ENCODE measurements at places on chromosomes 7 and 10.

- DNase-seq: peak; percentile 17
Measured at GRCh38 chr7:51606601-51607154, 290.1 kb upstream of the COBL start.

DNA sequence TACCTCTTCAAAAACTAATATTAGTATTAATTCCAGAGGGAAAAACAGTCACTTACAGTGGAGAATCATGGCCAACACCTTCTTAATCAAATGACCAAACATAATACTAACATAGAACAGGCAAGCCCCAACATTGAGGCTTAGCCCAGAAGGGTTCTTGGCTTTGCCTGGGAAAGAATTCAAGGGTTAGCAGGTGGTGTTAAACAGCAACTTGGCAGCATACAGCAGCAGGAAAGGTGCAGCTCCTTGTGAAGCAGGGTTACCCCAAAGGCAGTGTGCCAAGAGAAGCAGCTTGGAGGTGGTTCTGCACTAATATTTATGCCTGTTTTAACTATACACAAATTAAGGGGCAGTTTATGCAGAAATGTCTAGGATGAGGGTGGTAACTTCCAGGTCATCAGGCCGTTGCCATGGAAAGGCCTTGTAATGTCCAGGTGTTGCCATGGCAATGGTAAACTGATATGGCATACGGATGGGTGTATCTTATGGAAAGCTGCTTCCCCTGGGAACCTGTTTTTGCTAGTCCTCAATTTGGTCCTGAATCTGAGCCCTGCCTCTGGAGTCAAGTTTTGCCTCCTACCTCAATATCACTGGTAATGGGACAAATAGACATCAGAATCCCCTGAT, 27.2 kb upstream of the BEND7 start:
- DNase-seq: peak; percentile 31

GRCh38 chr7:156927571-156928405, 21.7 kb upstream of the NOM1 start:
- peak; percentile 25 for DNase-seq

- DNase-seq: no peak
Measured at GRCh38 chr7:80823057-80823456, 95.8 kb downstream of the SEMA3C start.

DNA sequence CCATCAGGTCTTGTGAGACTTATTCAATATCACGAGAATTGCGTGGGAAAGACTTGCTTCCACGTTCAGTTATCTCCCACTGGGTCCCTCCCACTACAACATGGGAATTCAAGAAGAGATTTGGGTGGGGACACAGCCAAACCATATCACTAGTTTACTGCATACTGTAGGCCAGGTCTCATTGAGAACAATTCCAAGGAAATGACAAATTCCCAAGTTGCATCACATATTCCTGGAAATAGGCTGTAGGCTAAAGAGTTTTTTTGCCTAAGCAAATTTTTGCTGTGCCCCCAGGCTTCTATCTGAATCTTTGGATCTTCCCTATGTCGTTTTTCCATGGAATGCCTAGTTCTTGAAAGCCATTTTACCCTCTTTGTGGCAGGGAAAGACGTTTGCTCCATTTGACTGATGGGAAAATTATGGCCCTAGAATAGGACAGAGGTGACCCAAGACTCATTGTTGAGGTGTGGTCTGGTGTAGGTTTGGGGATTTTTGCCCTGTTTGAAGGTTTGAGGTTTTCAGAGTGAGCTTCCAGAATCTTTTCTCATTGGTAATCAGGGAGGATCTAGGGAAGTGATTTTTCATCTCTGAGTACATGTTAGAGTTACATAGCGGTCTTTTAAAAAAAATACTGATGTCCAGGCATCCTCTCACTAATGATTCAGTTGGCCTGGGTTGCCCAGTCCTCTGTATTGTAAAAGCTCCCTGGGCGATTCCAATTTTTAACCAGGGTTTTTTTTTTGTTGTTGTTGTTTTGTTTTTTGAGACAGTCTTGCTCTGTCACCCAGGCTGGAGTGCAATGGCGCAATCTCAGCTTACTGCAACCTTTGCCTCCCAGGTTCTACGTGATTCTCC, 44.4 kb downstream of the TACR2 start:
- DNase-seq: no peak

- DNase-seq: no peak
Measured at GRCh38 chr10:52409928-52410327, 95.8 kb downstream of the DKK1 start.

GRCh38 chr7:55552320-55553023, 19.8 kb downstream of the VOPP1 start:
- DNase-seq: no peak

- no peak for DNase-seq
Measured at GRCh38 chr7:45460379-45460778, 113.8 kb upstream of the ADCY1 start.

DNA sequence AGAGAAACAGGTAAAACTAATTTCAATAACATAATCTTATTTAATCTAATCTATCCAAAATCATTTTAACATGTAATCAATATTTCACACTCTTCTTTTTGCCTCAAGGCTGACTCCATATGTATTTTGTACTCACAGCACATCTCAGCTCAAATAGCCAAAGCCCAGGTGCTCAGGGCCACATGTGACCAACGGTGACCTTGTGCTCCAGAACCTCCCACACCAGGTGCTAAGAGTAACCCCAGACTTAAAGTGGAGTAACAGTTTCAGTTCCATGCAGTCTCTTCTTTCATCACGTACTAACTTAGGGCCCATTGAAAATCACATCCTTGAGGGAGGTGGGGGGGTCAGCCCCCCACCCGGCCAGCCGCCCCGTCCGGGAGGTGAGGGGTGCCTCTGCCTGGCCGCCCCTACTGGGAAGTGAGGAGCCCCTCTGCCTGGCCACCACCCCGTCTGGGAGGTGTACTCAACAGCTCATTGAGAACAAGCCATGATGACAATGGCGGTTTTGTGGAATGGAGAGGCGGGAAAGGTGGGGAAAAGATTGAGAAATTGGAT, 47.3 kb downstream of the NCAPG2 start:
- no peak for DNase-seq

DNA sequence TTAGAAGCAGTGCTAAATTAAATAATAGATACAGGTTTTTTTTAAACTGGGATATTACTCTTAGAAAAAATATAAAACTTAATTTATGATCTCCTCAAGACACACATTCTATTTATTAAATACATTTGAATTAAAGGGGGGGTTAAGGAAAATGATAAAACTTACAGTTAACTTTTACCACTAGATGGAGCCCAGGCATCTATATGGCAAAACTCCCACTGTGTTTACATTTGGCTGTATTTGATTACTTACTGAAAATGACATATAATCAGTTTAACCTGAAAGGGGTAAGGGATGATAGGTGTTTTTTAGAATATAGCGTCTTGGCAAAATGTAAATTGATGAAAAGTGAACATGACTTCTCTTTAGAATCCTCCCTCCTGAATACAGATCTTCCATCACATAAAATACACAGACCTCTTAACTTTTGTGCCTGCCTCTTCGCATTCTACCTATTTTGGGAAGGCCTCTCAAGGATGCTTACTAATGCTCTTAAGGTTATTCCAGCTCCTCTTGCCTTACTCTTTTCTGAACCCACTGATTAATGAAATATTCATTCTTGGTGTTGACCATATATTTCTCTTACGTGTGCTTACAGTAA, 235.7 kb downstream of the AGMO start:
- DNase-seq: no peak

GRCh38 chr7:105131890-105132289, 117.9 kb downstream of the KMT2E start:
- no peak for DNase-seq

GRCh38 chr10:121974535-121975294, at the start of gene NSMCE4A:
TSS of gene NSMCE4A (minus strand) at chr10:121975217. CDS start at chr10:121975165, 52 bp downstream.
- peak; percentile 34 for DNase-seq

DNA sequence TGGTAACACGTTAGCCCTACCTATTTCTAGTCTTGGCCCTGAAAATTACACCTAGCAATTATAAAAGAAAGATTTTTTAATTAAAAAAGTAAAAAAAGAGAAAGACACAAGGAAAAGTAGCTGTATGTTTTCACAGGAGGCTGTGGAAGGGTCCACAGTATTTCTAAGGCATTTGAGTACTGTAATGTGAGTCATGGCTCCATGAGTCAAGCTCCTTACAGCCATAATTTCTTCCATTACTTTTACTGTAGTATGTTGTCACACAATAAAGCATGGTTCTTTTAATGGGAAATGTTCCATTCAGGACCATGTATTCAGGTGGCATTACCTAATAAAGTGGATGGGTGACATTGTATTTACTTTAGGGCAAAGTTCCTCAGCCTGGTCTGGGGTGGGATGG, 113.4 kb downstream of the GPR37 start:
- DNase-seq: no peak

DNA sequence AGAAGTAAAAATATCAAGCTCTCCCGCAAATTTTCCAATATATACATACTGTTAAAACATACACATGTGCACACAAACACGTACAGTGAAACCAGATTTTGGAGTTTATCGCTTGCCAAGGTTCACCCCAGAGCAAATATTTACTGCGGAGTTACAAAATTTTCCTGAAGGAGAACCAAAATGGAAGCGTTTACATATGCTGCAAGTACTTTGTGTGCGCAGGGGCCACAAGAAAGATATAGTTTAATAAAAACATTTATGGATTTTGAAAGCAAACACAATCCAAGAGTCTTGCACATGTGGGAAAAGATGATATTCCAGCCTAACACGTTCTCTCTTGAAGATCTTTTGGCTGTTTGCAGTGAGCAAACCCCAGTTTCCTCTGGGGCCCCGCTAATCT, 301.3 kb upstream of the NFE2L3 start:
- DNase-seq: no peak

GRCh38 chr10:67836488-67836887, 1.5 kb downstream of the DNAJC12 start:
- no peak for DNase-seq

GRCh38 chr10:120825878-120826769, 25.0 kb upstream of the WDR11 start:
- no peak for DNase-seq

DNA sequence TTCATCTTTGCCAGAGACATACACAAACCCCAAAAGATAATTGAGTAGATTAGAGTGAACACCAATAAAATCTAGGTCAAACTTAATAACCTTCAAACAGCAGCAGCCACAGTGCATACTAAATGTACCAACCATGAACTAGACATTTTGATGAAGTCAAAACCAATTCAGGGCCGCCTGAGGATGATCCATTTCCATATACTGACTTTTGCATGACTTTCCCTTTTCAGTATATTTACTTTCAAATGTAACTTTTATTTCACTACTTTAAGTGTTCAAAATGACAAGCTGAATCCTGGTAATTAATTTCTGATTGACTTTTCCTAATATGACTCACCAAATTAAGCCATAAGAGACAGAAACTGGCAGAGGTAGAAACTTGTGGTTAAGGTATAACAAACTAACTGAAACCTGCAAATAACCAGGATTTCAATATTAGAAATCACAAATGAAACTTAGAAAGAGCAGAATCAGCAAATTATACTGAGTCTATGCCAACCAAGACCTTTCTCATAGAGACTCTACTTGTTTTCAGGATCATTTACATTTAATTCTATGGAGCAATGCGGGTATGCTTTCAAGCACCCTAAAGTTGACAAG, 171.9 kb upstream of the LRRN3 start:
- DNase-seq: no peak

DNA sequence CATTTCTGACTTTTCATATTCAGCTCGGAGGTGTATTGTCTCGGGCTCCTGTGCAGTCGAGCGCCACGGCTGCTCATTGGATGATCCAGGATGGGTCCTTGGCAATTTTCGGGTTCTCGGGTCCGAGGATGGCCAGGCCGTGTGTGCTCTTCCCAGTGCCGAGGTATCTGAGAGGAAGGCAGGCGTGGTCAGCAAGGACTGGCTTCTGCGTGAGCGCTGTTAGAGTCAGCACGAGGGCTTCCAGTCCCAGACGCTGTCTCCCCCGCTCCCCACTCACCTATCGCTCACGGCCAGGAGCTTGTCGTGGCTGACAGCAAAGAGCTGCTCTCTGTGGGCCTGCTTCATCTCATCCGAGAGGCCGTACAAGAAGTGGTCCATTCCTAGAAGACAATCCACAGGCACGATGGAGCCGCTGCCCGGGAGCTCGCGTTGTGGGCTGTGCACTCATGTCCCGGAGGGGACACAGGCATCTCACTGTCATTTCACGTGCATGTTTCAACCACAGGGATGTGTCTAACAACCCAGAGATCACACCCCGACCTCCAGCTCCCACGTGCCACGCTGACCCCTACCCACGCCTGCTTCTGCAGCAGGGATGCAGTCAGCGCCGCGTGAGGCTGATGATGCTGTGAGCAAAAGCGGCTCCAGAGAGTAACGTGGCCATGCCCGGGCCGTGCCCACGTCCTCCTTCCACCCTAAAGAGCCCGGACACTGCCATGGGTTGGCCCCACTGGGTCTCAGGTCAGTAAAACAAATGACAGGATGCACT, 34.4 kb downstream of the PITRM1 start:
- no peak for DNase-seq

- DNase-seq: peak; percentile 47
Measured at GRCh38 chr10:31757386-31757791, 171.2 kb downstream of the ARHGAP12 start.

- no peak for DNase-seq
Measured at GRCh38 chr10:69214666-69215131, 5.4 kb upstream of the HKDC1 start.

- DNase-seq: no peak
Measured at GRCh38 chr10:77421591-77421990, 216.0 kb downstream of the KCNMA1 start.

DNA sequence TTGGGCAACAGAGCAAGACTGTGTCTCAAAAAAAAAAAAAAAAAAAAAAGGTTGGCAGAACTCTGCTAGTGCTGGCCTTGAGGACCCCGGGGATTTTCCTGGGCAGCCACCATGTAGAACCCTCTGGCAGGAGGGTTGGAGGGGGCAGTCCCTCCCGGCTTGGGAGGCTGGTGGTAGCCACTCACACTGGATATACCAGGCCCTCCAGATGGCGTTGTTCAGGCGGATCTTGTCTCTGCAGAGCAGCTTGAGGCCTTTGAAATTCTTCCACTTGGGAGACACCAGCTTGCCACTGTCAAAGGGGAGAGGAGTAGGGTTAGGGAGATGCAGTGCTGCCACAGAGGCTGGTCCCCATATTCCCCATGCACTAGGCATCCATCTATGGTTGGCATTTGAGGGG, 8.4 kb downstream of the MLXIPL start:
- DNase-seq: no peak

DNA sequence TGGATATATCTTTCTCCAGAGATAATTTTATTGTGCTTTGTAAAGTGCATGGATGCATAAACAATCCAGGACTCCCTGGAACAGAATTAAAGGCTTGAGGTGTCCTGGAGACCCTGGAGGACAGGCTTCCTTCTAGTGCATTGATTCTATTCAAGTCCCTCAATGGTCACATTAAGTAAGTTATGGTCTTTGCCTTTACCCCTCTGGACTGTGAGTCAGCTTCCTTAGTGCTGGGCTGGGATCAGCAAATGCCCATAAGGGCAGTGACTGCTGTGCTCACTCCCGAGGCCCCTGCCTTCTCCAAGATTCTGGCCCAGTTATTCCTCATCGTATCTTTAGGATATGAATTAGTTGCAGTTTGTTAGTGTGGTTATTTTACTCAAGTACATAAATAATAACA, 178.7 kb upstream of the PRSS58 start:
- no peak for DNase-seq

GRCh38 chr10:77320971-77321471, 316.6 kb downstream of the KCNMA1 start:
- no peak for DNase-seq
